ENCODE measurements at places on chromosomes 5 and 9. TPM values are rescaled to one million over a fixed set of nuclear protein-coding genes. Genes with fewer than 3 reads are reported as not detected.

The CORO2A gene
- polyA plus RNA-seq = 1.5 TPM

The TMEM252 gene
- not detected for polyA plus RNA-seq

The S1PR3 gene
- 21.3 TPM for polyA plus RNA-seq

The HSDL2 gene
- polyA plus RNA-seq = 15.2 TPM

The SKP1 gene
- 496 TPM for polyA plus RNA-seq

The CCDC152 gene
- 0.91 TPM for polyA plus RNA-seq
